ENCODE measurements at places on chromosomes 2 and 18. TPM values are rescaled to one million over a fixed set of nuclear protein-coding genes. Genes with fewer than 3 reads are reported as not detected.

The REG3A gene
- total RNA-seq: not detected

The MYO7B gene
- 0.09 TPM for total RNA-seq

The NIF3L1 gene
- total RNA-seq: 44.2 TPM

The ARHGAP28 gene
- 0.02 TPM for total RNA-seq

The SRD5A2 gene
- total RNA-seq: 0.03 TPM

The RIT2 gene
- total RNA-seq: not detected

The STPG4 gene
- total RNA-seq: not detected

The B3GNT7 gene
- total RNA-seq: 2.6 TPM

Measured in A549 treated with Mapracorat at 1 μM for 4 hours (cell line).